Lung (tissue), 17 donors: ENCODE measurements at places on chromosomes 3 and 15. TPM values are rescaled to one million over a fixed set of nuclear protein-coding genes. Genes with fewer than 3 reads are reported as not detected.

Gene DCBLD2
- 7.1 TPM for polyA plus RNA-seq

Gene MESP2
- 0.17 TPM for polyA plus RNA-seq

Gene BCHE
- 1.7 TPM for polyA plus RNA-seq

Gene LRRC2
- 0.39 TPM for polyA plus RNA-seq

Gene GOLGA6B
- not detected for polyA plus RNA-seq

Gene ELL3
- 4.2 TPM for polyA plus RNA-seq

Gene ANKRD63
- not detected for polyA plus RNA-seq

Gene TERB2
- polyA plus RNA-seq: not detected

Gene TGM5
- not detected for polyA plus RNA-seq

Gene EAF2
- polyA plus RNA-seq: 4.8 TPM

Gene CFAP100
- polyA plus RNA-seq: 7.7 TPM

GRCh38 chr3:9916734-9917680, at the start of gene IL17RC:
Gene IL17RC (plus strand): TSS chr3:9917098. CDS start chr3:9917316, 218 bp downstream.
- DNase-seq: peak; percentile 89

GRCh38 chr3:1600700-1601418, 497.8 kb upstream of the CNTN4 start:
- DNase-seq: no peak

GRCh38 chr15:62868507-62868906, 174.0 kb upstream of the TPM1 start:
- DNase-seq: no peak

DNA sequence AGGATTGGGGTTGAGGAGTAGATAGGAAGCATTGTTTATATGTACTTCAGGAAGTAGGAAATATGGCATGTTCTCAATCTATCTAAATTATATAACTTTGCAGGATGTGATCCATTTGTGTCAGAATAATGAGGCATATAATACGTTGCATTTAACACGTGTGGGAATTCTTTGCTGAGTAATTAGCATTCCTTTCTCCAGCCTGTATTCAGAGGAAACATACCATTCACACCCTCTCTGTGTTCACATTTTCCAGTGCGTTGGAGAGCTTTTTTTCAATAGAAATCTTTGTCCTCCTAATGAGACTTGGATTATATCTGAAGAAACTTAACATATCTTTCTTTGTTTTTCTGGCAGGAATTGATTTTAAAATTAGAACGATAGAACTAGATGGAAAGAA, 33.0 kb upstream of the APH1B start:
- peak; percentile 56 for DNase-seq

DNA sequence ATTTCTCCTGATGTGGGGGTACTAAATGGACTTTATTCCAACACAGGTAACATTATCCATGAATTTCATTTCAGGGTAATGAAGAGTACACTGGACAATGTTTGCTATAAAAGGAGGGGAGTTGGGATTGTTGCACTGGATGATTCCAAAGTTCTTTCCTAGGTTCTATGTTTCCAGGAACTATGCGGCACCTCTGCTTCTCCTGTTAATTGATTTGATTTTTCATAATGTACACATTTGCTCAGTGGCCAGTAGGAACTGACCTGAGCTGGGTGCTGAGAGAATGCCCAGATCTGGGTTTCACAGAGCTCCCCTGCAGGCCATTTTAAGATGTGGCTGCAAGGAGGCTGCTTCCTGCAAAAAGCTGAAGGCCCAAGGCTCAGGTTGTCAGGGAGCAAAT, 171.7 kb downstream of the KLF13 start:
- no peak for DNase-seq

DNA sequence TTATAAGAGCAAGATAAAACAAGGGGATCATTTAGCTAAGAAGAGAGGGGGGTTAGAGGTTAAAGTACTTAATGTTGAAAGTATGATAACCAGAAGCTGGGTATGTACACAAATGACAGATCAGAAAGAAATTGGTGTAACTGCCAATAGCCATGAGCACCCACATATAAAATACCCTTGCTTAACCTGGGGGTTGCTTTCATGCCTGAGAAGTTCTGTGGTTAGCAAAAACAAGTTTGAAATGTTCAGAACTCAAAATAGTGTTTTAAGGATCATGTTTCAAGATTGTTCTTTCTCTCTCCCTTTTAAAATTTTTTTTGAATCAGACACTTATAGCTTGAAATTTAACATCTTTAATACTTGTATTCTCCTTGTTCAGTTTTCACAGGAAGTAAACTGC, 321.4 kb upstream of the GBE1 start:
- DNase-seq: no peak

DNA sequence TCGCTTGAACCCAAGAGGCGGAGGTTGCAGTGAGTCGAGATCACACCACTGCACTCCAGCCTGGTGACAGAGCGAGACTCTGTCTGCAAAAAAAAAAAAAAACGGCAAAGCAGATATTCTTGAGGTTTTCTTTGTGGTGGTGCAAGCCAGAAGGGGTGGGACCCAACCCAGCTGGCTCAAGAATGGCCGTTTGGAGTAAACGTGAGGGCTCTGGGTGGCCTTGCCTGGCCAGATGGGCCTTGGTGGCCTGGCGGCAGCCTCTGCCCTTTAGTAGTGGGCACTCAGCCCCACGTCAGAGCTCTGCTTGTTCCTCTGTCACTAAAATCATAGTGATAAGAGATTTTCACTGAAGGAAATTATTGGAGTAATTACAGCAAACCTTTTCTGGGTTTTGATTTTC, 50.5 kb downstream of the ATP1B3 start:
- DNase-seq: no peak

DNA sequence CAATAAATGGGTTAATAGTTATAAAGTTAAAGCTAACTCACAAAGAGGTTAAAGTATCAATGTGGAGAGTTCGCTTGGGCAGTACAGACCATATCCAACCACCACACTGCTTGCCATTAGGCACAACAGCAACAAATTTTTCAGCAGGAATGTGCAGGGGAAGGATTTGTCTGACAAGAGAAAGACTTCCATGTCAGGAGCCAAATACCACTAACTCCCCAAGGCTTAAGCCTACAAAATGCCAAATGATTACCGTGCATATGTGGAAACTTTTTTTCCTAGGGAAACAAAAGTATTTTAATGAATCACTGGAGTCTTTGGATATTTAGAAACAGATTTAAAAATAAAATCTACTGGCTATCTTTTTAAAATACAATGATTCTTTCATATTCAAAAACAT, 8.1 kb downstream of the VGLL3 start:
- no peak for DNase-seq

GRCh38 chr15:59096429-59096828, 8.5 kb upstream of the CCNB2 start:
- DNase-seq: no peak

DNA sequence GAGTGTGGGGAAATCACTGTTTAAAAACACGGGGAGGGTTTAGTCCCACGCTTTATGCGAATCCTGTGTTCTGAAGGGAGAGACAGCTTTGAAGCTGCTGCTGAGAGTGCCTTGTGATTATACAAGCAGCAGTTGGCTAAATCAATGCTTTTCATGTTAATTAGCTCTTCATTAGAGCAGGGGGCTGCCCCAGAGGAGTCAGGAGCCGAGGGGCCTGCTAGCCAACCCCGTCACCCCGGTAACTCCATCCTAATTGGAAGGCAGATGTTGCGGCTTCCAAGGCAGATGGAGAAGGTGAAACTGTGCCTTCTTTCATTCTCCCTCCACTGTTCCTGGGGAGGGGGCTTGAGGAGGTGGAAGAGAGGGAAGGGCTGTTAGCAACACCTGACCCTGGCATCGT, 92.4 kb upstream of the ANKRD34C start:
- DNase-seq: no peak

GRCh38 chr3:115876876-115877614, 253.7 kb downstream of the GAP43 start:
- peak; percentile 60 for DNase-seq

GRCh38 chr3:144141074-144141473, 169.5 kb downstream of the DIPK2A start:
- DNase-seq: no peak

DNA sequence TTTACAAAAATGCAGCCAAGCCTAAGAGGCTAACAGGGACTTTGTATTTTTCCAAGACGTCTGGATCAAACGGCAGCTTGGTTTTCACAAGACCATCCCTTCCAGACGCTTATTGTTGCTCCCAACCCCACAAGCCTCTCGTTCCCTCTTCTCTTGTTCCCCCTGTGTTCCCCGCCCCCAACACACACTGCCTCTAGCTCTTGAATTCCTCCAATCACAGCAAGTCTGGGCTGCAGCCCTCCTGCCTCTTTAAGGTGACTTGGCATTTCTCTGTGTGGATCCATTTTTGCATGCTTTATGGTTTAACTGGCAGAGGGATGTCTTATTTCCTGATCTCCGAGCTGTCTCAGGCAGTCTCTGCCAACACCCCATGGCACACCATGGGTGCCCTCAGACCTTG, 182.2 kb downstream of the ABHD5 start:
- DNase-seq: no peak

DNA sequence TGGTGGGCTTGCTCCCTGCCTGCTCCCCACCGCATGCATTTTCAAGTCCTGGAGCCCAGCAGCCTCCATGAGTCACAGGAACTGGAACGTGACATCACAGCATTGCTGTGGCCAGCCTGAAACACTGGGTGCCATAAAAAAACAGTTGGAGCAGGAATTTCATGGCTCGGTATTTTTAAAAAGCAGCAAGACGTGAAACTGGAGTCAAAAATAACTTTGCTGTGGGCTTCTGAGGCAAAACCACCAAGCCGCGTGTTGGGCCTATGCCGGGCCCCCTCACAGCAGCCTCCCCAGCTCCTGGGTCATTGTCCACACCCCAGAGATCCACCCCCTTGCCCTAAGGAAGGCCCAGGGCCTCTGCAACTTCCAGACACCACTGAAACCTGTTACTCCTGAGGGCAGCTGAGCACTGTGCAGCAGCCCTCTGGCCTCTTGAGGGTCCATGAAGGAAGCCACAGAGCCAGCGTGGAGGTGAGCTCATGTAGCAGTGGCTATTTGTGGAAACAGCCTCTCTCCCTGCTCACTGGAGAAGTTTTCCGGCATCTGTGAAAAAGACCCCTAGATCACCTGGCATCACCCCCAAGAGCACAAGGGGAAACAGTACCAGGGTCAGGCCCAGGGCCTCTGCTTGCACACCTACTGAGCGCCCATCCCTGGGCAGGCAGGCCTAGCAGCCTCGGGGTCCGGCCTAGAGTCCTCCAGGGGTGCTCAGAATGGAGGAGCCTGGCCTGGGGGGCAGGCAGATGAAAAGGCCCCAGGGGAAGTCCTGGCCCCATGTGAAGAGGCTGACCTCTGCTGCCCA, 34.0 kb upstream of the DUSP7 start:
- no peak for DNase-seq

DNA sequence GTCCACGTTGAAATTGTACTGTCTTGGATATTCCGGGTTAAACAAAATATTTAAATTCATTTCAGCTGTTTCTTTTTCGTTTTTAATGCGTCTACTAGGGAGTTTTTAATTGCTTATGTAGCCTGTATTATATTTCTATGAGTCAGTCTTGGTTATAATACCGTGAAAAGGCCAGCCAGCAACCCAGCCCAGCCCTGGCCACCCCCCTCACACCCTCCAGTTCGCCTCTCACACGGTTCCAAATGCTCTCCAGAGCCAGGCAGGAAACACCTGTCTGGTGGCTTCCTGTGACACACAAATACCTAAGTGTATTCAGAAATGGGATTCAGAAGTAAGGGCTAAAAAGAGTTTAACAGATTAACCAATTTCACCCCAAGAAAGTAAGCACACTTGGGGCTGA, 4.4 kb downstream of the SH3BP5 start:
- peak; percentile 36 for DNase-seq

GRCh38 chr3:24199775-24200247, 254.7 kb downstream of the NR1D2 start:
- DNase-seq: no peak

DNA sequence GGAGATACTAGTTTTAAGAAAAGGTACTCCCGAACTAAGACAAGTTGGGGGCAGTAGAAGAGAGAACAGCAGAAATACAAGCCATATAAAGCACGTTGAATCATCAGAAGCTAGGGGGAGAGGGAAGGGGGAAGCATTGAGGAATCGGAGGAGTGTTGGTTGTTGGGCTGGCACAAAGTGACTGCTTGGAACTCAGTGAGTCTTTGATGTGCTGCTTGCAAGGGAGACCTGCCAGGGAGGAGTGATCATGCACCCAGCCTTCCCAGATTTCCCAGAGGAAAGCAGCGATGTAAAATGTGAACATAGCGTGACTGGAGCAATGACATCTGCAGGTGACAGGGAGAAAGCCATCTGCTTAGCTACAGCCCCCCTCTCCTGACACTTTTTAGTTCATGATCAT, 192.4 kb upstream of the IL12A start:
- DNase-seq: no peak

DNA sequence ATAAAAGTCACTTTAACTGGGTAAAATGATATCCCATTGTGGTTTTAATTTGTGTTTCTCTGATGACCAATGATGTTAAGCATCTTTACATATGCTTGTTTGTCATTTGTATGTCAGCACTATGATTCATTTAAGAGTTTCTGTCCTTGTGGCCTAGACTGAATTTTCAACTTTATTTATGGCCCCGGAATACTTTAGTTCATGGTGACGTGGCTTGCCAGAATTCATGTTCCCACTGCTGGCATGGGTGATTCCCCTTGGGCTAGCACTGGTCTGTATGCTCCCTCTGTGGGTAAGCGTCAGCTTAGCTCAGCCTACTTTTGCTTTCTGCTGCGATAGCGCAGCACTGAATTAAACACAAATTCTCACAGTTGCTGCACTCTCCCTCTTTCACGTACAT, 436.3 kb upstream of the SGO1 start:
- no peak for DNase-seq

- DNase-seq: no peak
Observed at GRCh38 chr3:126945891-126946290, 37.0 kb upstream of the PLXNA1 start.

DNA sequence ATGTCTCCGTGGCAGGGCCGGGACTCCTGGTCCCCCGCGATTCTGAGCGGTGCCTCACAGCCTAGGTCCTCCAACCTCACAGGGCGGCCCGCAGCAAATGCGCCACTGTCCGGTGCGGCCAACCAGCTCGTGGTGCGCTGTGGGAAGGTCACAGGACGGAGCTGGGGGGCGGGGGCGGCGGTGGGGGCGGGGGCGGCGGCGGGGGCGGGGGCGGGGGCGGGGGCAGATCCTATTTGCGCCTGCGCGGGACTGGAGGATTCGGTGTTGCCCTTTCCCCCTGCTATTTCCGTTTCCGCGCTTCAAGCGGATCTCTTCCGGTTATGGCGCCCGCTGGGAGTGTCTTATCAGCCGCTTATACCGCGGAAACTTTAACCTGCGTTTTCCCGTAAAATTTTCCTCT, 106.7 kb upstream of the SNRPN start:
- peak; percentile 83 for DNase-seq

- no peak for DNase-seq
Observed at GRCh38 chr3:186588632-186589031, 18.1 kb downstream of the DNAJB11 start.

DNA sequence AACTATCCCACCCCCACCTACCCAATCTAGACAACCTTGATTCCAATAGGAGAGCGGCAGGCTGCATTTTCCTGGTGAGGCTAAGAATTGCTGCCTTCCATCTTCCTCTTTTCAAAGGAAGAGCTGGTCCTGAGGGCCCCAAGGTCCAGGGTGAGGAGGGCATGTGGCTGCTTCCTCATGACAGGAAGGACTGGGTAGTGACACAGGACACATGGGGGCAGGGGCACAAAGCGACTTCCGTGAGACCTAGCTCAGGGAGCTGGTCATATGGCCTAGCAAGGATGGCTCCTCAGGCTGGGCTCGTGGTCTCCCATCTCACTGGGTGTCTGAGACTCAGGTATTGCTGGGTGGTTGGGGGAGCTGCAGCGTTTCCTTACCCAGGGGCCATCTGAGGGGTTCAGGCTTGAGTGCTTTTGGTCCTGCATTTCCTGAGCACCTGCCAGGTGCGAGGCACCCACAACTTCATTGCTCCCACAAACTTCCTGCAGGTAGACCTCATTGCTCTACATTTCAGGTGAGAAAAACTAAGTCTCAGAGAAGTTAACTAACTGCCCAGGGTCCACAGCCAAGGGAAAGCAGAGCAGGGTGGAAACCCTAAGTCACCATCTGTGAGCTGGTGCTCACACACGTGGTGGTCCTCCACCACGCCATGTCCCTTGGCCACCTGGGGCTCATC, 160.0 kb upstream of the TLE3 start:
- DNase-seq: no peak
